ENCODE measurements at places on chromosomes 2 and 18. TPM values are rescaled to one million over a fixed set of nuclear protein-coding genes. Genes with fewer than 3 reads are reported as not detected.

The AQP12A gene
- not detected for total RNA-seq

The SCYGR4 gene
- total RNA-seq: not detected

The CACNB4 gene
- 2.2 TPM for total RNA-seq

The SERPINB12 gene
- total RNA-seq: not detected

The MGAT4A gene
- 101 TPM for total RNA-seq

The VSNL1 gene
- 0.44 TPM for total RNA-seq

The IL36B gene
- not detected for total RNA-seq

The PLEKHH2 gene
- total RNA-seq: 25.0 TPM

DNA sequence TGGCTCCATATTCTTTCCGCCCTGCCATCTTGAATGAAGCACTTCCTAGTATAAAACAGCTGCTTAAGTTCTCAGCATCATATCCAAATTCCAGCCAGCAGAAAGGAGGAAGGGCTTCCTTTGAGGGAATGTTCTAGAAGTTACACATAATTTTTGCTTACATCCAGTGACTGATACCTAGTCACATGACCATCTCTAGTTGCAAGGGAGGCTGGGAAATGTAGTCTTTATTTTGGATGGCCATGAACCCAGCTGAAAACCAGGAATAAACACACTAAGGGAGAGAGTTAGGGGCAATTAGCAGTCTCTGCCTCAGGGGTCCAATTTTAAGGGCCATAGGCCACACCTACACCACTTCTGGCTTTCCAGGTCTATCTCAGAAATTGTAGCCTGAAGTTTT lies 57.8 kb upstream of the LMAN1 start:
- DNase-seq: no peak

GRCh38 chr2:128279786-128280157 lies 38.9 kb downstream of the HS6ST1 start:
- no peak for DNase-seq

DNA sequence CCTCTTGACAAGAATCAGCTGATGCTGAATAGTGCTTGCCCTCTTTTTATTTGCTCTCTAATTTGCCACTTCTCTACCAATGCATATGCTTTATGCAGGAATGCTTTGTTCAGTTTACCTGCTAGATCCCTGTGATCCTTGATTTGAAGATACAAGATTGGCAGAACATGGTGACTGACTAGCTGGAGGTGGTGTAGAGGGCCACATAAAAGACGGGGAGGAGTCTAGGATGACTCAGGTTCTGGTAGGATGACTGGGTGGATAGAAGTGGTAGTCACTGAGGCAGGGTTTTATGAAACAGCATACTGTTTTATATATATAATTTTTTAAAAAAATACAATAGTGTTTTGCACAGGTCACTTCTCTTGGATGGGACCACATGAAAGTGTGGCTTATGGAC lies 6.3 kb upstream of the ADGRF3 start:
- no peak for DNase-seq

DNA sequence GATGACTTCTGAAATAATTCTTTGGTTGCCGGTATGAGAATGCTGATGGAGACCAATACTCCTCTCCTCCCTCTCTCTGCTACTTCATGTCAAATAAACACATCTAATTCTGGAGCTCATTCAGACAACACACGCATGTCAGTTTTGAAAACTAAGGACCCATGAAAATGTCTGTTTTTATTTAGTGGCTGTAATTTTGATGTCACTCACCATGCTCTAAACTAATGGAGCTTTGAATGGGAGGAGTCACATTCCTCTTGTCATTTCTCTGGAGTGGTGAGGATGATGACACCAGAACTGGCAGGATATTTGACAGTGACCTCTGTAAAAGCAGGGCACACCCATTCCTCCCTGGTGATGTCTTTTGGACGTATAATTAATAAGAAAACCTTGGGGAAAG lies 163.0 kb downstream of the PHLPP1 start:
- no peak for DNase-seq

DNA sequence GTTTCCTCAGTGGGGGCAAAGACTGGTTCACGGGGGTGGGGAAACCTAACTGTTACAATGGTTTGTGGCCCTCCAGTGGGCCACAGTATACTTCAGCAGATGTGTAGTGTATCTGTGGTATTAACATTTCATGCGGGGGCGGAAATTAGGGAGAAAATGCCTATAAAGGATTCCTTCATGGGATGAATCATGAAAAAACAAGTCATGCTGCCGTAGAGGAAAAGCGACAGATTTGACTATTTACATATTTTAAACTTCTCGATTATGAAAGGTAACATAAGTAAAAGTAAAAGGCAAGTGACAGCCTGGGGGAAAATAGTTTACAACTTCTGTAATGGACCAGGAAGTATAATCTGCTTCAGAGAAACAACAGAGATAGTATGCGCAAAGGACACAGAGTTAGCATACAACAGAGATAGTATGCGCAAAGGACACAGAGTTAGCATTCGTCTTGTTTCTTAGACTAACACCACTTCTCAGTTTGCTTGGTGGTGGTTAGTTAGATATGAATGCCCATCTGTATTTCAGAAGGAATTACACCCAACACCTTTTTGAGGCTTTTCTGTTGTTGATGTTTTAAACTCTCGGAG lies 41.1 kb downstream of the MRPS9 start:
- no peak for DNase-seq

DNA sequence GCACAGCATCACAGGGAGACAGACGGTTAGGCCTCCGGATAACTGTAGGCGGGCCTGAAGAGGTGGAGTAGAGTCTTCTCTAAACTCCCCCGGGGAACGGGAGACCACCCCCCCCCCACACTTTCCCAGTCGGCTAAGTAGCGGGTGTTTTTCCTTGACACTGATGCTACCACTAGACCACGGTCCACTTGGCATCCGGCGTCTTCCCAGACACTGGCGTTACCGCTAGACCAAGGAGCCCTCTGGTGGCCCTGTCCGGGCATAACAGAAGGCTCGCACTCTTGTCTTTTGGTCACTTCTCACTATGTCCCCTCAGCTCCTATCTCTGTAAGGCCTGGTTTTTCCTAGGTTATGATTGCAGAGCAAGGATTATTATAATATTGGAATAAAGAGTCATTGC lies 25.7 kb upstream of the NCL start:
- no peak for DNase-seq

GRCh38 chr18:79542876-79543750 lies 136.5 kb upstream of the CTDP1 start:
- peak; percentile 5 for DNase-seq

- no peak for DNase-seq
Observed at GRCh38 chr2:106336737-106337136, 131.5 kb downstream of the RGPD3 start.

DNA sequence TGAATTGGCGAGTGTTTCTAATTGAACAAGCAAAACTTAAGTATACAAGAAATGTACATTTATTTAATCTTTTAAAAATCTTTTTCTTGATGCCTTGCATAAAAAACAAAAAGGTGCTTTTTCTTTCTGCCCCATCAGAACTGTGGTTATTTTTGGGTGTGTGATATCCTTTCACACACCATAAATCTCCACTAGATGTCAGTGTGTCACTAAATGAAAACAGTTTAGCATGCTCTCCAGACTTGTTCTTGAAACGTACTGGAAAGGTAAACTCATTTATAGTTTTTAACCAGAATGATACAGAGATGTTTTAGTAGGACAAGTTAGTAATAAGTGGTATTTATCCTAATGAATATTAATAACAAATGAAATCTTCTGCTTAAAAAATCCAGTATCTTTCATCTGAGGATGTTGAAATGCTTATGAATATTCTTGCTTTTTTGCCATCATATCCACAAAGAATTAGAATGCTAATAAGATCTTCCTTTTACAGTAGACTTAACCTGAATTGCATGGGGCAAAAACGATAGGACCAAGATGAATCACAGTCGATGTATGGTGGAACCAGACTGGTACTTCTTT lies 96.8 kb downstream of the UBE2E3 start:
- DNase-seq: peak; percentile 84

GRCh38 chr2:15780912-15781574 lies 159.3 kb upstream of the MYCN start:
- no peak for DNase-seq

DNA sequence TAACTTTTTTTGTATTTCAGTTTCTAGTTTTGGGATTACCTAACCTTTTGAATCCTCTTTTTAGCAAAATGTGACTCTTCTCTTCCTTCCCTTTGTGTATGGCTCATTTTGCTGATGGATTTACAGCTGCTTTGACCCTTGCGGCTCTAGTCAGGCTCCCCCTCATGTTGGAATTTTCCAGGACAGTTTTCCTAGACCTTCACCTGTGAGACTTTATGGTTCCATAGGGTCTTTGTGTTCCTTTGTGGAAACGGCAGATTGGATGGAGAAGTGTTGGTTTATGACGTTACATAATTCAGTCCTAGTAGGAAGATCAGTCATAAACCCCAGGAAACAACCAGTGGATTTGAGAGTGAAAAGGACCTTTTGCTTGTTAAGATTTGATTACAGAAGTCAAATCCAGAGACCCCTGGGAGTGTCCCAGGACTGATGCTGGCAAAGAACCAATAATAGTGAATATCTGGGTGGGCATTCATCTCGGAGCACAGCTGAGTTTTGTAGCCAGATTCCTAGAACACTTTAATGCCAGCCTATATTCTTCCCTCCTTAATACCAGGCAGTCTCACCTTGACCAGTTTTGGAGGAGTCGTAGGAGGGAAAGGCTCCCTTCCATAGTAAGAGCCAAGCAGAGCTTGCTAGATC lies 42.7 kb downstream of the SOCS6 start:
- no peak for DNase-seq

- DNase-seq: no peak
Observed at GRCh38 chr2:26666671-26667070, 25.5 kb upstream of the CIB4 start.

- DNase-seq: no peak
Observed at GRCh38 chr2:112949456-112949855, 28.4 kb upstream of the IL36G start.

DNA sequence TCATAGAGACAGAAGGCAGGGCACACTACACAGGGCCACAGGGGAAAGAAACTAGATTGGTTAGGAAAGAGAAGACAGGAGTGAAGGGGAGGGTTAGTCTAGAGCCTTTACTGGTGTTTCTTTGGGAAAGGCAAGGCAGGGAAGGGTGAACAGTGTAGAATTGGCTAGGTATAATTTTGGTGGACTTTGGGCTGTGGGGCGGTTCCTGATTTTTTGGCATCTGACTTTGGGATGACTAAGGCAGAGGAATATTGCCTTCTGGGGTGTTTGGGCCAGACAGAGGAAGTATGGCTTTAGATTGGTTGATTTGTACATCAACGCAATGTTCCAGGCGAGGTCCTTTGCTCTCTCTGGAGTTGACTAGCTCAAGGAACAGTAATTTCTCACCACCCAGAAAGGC lies 534.8 kb downstream of the DCC start:
- DNase-seq: no peak

GRCh38 chr2:238968616-238969384 lies 120.9 kb downstream of the TWIST2 start:
- DNase-seq: peak; percentile 73

DNA sequence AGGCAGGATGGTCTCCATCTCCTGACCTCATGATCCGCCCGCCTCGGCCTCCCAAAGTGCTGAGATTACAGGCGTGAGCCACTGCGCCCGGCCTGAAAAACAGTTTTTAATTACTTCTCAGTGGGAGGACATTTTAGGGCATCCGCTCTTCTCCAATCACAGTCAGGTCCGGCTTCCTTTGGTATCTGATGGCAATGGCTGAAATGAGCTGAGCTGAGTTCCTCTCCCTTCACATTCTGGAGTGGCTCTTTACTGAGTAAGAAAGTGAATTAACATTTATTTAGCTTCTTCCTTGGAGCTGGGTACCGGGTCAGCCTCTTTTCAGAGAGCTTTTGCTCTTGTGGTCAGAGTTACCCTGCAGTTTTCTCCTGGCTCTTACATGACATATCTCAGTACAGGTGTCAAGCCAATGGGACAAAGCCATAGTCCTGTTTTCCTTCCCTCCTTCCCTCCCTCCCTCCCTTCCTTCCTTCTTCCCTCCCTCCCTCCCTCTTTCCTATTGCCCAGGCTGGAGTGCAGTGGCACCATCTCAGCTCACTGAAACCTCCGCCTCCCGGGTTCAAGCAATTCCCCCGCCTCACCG lies 1.1 kb upstream of the TTC27 start:
- peak; percentile 42 for DNase-seq

DNA sequence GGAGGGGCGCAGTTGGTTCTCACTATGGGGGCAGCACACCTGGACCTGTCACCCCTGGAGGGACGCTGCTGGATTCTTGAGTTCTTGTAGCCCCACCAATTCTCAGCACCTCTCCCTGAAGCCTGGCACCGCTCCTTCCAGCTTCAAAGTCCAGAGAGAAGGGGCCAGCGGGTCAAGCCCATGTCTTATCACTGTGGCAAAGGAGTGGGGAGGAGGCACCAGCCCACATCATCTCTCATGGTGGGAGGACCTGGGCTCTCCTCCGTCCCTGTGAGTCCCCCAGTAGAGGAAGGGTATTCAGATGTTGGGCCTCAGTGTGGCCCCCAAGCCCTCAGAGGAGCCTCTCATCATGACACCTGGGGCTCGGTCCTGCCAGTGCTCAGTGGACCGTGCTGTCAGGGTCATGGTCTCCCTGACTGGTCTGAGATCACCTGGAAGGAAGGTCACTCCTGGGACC lies 67.4 kb downstream of the HS1BP3 start:
- peak; percentile 64 for DNase-seq

GRCh38 chr2:101879466-101879865 lies 112.3 kb upstream of the IL1R2 start:
- DNase-seq: no peak

DNA sequence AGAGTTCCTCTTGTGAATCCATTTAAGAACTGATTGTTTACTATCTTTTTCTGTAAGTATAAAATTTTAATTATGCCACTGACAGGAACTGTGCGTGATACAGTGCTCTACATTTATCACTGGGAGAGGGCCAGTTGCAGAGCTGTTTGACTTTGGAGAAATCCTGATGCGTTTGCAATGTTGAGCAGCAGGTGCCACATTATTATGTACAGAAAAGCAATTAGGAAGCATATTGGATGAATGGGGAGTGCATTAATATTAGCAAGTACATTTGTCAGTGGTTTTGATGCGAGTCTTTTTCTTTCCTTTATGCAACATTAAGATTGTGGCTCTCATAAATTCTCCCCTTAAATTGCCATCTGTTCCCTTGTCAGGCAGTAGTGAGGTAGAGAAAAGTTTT lies 302.3 kb upstream of the FANCL start:
- DNase-seq: no peak

GRCh38 chr18:13354402-13354801 lies 135.8 kb downstream of the LDLRAD4 start:
- DNase-seq: no peak

DNA sequence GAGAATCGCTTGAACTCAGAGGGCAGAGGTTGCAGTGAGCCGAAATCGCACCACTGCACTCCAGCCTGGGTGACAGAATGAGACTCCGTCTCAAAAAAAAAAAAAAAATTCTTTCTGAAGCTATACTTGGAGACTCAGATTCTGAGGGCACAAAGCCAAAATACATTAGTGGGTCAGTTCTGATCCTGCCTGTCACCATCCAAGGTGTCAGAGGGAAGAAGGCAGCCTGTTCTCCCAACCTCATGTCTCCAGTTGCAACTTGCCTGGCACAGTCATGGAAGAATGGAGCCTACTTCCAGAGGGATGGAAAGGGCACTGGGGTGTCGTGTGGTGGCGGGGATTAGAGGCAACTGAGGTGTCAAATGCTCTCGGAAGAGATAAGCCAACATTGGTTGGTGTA lies 104.8 kb upstream of the GATA6 start:
- DNase-seq: no peak
